ENCODE measurements at places on chromosomes 2 and 18.

GRCh38 chr18:58284699-58285448, 240.8 kb downstream of the NEDD4L start:
- DNase-seq = no peak

GRCh38 chr2:69659349-69659748, 15.8 kb upstream of the AAK1 start:
- DNase-seq = no peak

GRCh38 chr2:164275659-164276058, 345.6 kb downstream of the GRB14 start:
- no peak for DNase-seq

DNA sequence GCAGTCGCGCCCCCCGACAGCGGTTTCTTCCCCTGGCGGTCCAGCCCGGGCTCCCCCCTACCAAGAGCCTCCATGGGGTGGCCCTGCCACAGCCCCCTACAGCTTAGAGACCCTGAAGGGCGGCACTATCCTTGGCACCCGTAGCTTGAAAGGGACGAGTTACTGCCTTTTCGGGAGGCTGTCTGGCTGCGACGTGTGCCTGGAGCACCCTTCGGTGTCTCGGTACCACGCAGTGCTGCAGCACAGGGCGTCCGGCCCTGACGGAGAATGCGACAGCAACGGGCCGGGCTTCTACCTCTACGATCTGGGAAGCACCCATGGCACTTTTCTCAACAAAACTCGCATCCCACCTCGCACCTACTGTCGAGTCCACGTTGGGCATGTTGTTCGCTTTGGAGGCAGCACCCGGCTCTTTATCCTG, 475 bp downstream of the SLC4A1AP start:
- DNase-seq = no peak

DNA sequence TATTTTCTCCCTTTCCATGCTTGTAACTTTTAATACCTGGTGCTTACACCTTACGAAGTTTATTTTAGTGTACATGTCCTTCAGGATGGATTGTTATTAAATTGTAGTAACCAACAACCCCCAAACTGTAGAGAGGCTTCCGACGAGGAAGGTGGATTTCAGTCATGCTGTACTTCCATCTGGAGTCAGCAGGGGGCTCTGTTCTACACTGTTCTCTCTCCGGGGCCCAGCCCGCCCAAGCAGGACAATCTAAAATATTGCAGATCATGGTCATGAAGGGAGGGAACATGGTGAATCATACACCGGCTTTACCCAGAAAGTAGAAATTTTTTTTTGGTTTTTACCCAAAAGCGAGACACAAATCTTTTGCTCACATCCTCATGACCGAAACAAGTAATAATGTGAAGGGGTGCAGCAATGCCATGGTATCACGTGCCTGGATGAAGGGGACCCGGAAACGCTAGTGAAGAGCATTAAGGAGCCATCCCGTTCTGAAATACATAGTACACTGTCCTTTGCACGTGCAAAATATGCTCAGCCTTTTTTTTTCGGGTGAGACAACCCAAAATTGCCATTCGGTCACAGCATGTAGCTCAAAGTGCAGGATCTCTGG, 884.8 kb downstream of the EPHA4 start:
- peak; percentile 68 for DNase-seq

DNA sequence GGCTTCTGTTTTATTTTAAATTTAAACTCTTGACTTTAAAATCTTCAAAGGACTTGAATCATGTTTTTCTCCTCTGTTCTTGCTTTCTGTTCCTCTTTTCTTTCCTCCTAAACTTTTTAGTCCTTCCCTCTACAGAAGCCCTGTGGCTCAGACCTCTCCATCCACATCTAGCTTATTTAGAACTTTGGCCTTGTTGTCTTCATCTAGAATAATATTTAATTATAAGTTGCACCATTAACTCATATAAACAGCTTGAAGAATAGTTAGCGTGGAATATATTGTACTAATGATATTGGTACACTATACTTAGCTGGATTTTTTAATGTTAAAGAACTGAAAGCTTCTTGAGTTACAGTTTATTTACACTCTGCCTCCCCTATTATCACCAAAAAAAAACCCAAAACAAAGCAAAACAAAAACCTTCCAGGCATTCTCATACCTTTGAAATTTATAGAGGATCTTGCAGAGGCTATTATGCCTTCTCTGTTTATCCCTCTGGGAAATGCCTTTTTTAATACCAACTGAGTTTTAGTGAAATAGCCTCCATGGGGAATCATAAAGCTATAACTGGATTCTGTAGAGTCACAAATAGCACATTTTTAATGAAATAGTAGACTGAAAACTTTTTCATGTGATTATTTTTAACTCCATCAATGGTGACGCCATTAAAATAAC, 9.2 kb upstream of the CCDC141 start:
- DNase-seq = no peak

All from cardiac fibroblast (primary cell).